GM04503 (cell line): ENCODE measurements at places on chromosomes 6 and 20.

GRCh38 chr20:34070859-34071258, 41.2 kb downstream of the EIF2S2 start:
- DNase-seq = no peak

DNA sequence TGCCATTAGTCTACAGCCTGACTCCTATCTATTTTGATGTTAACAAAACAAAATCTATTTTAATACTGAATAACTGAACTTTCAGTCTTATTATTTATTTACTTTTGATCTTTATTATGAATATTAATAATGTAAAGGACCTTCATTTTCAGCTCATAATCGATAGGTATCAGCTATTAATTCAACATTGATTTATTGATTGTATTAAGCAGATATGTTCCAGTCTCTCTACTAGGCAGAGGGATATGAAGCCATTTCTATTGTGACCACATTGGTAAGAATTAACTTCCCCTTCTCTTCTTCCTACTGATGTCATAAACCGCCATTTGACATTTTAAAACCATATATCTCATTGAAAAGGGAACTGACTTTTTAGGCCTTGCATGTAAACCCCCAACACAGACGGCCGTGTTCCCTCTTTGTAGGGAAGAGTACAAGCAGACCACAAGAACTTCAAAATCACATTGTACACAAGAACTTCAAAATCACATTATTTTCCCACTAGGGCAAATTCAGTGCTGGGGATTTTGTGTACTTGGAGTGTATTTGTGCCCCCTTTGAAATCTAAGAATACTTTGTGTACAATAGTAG, 69.5 kb upstream of the FABP7 start:
- no peak for DNase-seq

DNA sequence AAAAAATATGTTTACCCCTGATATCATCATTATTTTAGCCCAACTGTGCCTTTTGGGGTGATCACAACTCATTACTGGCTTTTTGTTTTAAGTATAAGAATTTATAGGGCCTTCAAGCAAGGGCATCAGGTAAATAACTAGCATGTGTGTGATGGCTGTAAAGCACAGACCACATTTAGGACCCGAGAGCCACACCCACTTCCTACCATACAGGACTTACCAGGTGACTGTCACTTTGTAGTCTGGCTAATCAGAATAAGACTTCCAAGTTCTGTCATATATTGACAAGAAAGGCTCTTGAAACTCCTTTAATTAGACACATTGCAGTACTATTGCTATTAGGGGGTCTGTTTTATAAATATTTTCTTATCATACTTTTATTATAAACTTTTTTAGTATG, 31.1 kb downstream of the TMEM242 start:
- DNase-seq = no peak

- DNase-seq = no peak
Observed at GRCh38 chr6:16782278-16782677, 21.0 kb upstream of the ATXN1 start.

- DNase-seq = no peak
Observed at GRCh38 chr6:133980168-133980567, 27.1 kb downstream of the TBPL1 start.

- no peak for DNase-seq
Observed at GRCh38 chr6:139423037-139423703, 48.7 kb upstream of the CITED2 start.

- DNase-seq = peak; percentile 10
Observed at GRCh38 chr6:135331002-135331401, 149.9 kb downstream of the MYB start.

DNA sequence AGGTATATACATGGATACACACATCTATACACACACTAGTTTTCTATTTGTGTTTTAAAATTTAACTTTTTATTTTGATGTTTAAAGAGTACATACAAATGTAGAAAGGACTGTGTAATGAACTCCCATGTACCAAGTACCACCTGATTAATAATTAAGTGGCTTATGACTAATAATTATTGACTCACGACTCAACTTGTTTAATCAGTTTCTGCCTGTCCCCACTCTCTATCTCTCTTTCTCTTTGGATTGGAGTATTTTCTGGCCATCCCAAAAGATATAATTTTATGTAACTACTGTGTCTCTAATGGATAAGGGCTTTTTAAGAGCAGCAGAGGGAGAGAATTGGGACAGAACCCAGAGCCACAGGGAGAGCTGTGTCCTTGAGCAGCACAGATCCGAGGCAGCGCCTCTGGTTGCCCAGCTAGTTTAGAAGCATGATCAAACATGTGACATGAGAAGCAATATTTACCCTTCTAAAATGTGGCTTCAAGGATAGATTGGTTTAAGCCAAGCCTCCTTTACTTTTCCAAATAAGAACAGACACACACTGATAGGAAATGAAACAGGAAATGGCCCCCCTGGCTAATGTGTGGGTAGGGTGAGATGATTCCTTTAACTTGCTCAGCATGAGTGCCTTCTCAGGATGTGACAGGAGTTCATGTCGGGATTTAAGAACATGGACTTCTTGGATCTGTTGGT, 81.0 kb downstream of the ERMARD start:
- no peak for DNase-seq

DNA sequence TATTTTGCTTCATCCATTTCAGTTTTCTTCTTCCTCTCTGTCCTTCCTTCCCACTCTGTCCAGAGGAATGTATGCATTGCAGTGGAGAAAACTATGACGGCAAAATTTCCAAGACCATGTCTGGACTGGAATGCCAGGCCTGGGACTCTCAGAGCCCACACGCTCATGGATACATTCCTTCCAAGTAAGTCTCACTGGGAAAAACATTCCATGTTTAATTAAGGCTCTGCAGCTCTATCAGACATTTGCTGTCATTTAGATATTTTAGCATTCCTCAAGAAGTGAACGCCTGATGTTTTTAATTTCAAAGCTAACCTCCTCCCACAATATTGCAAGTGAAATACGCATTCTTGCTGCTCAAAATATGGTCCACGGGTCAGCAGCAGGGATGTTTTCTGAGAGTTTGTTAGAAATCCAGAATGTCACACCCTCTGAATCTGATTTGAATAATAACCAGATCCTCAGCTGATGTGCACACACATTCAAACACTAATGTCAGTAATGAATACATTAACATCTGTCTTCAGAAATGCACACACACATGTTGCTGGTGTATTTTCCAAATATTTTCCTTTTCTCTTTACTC, 12.8 kb downstream of the PLG start:
- DNase-seq = no peak

DNA sequence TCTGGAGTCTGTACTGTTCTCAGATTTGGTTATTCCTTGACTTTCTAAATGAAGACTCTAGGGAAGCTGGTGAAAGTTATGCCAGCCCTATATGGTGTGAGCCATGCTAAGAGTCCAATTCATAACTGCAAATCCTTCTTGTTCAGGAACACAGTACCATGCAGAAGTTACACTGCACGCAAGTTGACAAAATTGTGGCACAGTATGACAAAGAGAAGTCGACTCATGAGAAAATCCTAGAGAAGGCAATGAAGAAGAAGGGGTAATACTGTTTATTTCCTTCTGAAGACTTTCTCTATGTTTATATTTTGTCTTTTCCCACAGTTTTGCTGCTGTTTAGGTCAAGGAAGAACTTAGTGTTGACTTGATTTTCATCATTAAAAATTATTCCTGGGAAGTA, 61.2 kb upstream of the LAMP5 start:
- no peak for DNase-seq

DNA sequence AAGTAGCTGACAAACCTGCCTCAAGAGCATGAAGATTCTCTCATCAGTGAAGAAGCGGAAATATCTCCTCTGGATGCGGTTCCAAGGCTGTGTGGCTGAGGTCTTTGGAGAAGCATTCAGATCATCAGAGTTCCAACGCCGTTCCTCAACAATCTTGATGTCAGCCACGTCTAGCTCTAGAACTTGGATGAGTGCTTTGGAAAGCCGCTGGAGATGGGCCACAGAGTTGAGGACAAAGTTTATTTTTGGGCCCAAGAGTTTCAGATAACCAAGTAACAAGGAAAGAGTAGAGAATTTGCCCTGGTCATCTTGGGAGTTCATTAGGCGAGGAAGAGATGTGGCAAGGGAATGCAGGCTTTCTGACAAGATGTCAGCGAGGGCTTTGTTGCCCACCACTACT, 20.9 kb downstream of the TTI1 start:
- DNase-seq = no peak

- DNase-seq = no peak
Observed at GRCh38 chr6:150418827-150419594, 50.2 kb downstream of the IYD start.

DNA sequence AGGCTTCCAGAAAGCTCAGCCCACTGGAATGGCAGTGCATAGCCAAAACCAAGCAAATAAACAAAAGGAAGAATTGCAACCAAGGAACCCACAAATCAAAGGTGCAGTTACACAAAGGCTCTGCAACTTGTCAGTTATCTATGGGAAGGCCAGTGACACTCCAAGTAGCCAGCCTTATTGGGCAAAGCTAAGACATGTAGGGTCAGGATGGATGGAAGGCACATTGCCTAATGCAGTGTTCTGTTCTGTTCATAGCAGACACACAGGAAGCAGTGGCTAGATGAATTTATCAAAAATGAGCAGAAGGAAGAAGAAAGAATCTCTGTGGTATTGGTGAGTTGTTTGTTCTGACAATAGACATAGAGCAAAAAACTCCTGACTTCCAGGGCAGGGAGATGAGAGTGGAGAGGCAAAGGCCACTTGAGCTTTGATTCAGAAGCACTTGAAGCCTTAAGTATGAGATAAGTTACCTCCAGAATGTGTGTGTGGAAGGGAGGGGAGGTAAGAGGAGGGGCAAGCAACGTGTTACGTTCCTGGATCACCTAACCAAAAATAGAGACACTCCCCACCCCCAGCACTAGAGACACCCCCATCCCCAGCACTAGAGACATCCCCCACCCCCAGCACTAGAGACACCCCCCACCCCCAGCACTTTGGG, 57.9 kb upstream of the AKAP12 start:
- DNase-seq = no peak

DNA sequence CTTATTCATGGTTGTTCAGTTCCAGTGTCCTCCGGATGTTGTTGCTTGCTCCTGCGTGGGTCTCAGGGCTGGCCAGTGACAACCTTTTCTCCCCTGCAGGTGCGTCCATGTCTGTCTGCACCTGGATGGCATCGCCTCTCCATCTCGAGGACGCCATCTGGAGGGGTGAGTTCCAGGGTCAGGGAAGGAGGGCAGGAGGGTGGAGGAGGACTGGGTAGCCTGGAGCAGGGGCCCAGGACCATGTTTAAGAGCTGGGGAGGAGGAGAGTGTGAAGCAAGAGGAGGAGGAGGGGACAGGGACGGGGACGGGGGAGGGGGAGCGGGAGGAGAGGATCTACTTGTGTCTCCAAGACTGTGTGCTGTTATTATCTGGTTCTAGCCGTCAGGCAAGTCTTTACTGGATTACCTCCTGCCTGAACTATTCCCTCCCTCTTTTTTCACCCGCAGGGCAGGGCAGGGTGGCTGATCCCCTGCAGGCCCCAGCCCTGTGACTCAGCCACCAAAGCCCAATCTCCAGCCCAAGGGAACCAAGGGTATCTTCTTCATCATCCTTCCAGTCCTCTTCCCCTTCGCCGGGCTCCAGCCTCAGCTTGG, 32.2 kb upstream of the TULP1 start:
- no peak for DNase-seq

DNA sequence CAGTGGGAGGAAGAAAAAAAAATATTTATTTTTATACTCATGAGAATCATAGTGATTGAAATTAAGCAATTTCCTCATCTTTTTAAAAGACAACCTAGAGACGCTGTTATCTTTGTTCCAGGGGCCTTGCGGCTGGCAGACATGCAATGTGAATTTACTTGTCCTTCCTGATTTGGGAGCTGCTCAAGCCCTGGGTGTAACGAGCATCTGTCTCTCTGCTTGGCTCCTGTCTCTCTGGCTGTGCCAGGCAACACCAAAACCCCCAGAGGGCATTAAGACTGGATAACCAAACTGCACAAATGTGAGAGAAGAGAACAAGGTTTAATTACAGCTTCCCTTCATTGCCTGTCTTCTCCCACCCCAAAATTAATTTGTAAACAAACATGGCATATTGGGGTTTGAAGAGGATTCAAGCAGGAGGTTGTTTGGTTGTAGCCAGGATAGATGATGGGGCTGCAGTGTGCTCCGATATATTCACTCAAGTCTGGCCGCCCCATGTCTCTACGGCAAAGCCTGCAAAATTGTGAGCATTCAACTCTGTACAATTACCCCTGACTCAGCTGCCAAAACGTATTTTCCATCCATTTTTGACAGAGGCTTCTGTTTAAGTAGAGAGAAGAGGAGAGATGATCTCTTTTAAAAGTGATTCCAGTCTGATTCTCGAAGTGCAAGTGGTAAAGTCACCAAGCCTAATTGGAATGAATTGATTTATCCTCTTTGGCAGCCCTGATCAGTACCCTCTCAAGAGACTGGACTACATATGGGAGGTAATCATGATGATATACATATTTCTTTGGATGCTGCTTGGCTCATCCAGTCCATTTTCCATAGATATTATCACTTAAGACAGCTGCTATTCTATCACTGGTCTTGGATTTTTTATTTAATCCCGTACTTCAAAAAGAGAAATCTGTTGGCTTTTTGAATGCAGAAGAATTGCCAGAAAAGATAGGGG, 170.2 kb downstream of the SLC24A3 start:
- no peak for DNase-seq

GRCh38 chr6:26017632-26017966, 55.0 kb downstream of the TRIM38 start:
- DNase-seq = no peak

DNA sequence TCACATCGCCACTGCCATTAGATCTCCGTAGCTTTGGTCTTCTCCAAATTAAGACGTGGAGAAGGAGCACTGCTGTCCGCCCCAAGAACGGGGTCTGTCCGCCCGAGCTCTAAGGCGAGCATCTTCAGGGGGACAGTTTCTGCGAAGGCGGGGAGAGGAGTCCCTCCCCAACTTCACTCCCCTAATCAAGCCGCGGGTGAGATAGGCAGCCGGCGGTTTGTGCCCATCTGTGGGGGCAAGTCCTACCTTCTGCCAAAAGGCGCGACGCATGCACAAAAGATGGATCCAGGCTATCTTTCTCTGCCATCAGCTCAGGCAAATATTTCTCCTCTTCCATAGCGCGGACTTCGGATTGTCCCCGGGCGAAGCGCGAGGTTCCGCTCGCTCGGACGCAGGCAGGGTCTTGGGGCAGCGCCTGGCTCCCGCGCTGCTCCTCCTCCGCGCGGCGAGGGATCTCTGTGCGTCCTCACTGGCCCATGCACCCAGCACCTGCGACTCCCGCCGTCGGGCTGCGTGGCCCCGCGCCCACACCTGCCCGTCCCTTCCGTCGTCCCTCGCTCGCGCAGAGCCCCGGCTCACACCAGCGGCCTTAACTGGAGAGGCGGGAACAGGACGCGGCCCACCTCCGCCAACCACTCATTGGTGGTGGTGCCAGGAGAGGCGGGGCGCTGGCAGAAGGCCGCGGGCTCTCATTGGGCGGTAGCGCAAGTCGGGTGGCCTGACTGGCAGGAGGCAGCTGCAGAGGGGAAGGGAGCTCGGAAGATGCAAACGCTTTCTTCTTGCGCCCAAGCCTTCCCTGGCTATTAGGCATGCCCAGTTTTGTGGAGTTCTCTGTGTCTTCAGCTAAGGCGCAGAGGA, at the start of gene KHDRBS2:
KHDRBS2 (minus strand) TSS at position 614 of the 858 bp plus-strand sequence.
- DNase-seq = no peak

DNA sequence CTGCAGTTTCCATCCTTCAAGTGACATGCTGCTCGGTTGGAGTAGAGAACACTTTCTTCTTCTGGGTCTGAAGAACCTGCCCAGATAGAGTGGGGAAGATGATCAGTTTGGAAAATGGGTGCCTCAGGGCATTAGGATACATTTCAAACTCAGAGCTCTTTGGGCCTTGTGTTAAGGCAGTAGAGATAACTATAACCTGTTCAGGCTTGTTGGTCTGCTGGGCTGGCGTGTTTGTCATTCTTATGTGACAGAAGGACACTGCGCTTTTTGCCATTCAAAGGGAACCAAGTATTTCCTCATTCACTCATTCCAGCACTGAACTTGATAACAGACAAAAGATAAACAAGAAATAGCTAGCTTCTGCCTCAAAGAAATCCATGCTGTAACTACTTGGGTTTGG, 3.8 kb downstream of the TOMM34 start:
- DNase-seq = no peak
